T-helper 1 cell (primary cell): ENCODE measurements at places on chromosomes 16 and 17.

DNA sequence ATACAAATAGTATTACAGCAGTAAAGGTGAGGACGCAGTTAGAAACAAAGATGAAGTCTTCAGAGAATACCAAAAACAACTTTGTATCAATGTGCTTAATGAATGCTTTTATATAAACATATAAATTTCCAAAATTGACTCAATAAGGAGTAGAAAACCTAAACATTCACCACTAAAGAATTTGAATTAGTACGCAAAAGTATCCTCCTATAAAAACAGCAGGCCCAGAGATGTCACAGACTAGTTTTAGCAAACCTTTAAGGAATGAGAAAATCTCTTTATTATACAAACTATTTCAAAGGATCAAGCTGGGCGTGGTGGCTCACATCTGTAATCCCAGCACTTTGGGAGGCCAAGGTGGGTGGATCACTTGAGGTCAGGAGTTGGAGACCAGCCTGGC, 86.2 kb downstream of the OR1D5 start:
- DNase-seq, result no peak

GRCh38 chr17:78400581-78401240, 22.3 kb downstream of the PGS1 start:
- DNase-seq, result no peak

DNA sequence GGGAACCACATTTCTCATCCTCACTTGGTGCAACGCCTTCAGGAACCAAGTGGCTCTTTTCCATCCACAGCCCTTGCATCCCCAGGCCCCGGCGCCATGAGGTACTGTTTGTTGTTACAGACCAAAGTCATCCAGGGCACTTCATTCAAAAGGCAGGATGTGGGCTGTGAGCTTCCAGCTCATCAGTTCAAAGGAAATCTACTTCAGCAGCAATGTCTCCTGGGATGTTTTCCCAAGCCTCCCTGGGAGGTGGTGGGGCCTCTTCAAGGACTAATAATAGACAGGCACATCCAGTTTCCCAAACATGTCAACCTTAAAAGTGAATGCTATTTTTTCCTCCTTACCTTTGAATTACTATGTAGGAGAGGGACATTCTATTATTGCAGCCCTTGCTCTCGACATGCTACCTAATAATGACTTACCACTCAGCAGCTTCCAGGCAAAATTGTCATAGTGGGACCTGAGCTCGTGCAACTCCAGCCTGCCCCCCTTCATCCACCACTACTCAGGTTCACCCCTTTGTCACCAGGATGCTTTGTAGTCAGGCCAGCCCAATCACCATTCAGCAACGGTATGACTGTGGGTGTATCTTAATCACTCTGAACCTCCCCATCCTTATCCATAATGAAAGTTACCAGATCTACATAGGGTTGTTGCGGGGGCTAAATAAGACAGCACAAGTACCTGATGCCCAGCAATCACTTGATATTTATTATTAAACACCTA, 1.7 kb upstream of the PRKCB start:
- no peak for DNase-seq

- no peak for DNase-seq
Observed at GRCh38 chr17:63029541-63029940, 63.5 kb downstream of the TANC2 start.

- no peak for DNase-seq
Observed at GRCh38 chr16:11639925-11640899, 28.0 kb upstream of the SNN start.

- no peak for DNase-seq
Observed at GRCh38 chr17:72102366-72102765, 18.5 kb upstream of the SOX9 start.

GRCh38 chr17:40361925-40362695, 2.4 kb downstream of the GJD3 start:
- no peak for DNase-seq

DNA sequence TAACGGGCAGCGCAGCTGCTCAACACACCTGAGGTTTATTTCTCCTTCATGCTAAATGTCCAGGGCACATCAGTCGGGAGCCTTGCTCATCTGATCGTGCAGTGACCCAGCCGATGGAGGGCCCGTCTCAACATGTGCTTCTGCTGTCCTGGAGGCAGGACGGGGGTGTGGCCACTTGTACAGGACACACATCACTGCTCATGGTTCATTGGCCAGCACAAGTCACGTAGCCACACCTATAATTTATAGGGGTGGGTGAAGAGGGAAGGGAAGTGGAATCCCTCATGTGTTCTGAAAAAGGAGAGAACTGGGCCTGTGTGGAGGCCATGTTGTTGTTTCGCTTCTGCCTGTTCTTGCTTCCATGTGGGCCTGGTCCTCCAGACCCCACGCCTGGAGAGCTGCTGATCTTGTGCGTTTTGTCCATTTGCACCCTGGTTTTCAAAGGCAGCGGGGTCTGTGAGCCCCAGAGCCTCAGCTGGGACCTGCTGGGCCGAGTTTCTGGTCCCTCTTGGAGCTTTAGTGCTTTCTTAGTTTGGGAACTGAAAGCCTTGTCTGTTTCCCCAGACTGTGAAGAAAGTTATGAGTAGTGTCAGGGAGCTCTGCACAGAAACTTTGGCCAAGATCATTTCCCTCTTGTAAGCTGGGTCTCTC, 60.5 kb downstream of the CMIP start:
- DNase-seq, result no peak

GRCh38 chr17:46071796-46072195, 72.7 kb downstream of the STH start:
- DNase-seq, result no peak
